Ascending aorta (tissue), 2 donors: ENCODE measurements at places on chromosomes 4 and X. TPM values are rescaled to one million over a fixed set of nuclear protein-coding genes. Genes with fewer than 3 reads are reported as not detected.

- DNase-seq = no peak
- H3K36me3 ChIP-seq = no peaks in the 10 kb centered on the region
- no peaks in the 10 kb centered on the region for H3K27me3 ChIP-seq
- no peak overlapping the region for H3K27ac ChIP-seq
- no peaks in the 10 kb centered on the region for H3K4me1 ChIP-seq
Observed at GRCh38 chr4:117512414-117512813, 427.0 kb upstream of the TRAM1L1 start.

DNA sequence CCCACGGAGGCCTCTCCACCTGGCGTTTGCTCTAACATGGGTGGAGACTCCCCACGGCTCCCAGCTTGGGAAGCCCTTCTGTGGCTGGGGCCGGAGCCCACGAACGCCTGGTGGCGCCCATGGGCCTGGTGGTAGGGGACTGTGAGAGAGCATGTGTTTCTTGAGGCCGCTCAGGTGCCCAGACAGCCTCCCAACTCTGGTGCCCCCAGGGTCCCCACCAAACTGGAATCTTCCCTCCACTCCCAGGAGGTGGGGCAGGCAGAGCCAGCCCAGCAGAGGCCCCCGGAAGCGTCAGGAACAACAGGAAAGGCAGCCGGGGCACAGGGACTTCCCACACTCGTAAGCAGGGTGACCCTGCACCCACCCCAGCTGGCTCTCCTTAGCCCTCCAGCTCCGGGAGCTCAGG lies 33.3 kb upstream of the FGFR3 start:
- H3K27me3 ChIP-seq = no peaks in the 10 kb centered on the region
- H3K4me3 ChIP-seq = no peak overlapping the region
- no peak overlapping the region for H3K27ac ChIP-seq
- no peaks in the 10 kb centered on the region for H3K36me3 ChIP-seq

The CPLX1 gene
- total RNA-seq = 1.1 TPM

DNA sequence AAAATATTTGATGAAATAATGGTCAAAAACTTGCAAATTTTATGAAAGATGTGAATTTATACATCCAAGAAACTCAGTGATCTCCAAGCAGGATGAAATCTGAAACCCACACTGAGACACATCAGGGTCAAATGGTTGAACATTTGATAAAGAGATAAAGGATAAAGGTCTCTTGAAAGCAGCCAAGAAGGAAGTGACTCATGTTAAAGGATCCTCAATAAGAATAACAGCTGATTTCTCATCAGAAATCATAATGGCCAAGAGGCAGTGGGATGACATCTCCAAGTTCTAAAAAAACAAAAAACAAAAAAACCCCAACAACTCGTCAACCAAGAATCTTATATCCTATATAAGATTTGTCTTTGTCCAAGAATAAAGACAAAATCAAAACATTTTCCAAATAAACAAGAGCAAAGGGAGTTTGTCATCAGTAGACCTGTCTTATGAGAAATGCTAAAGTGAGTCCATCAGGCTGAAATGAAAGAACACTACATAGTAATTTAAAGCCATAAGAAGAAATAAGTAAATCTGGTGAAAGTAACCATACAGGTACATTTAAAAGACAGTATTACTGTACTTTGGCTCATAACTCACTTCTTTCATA lies 121.7 kb downstream of the PDS5A start:
- no peaks in the 10 kb centered on the region for H3K27me3 ChIP-seq
- peaks cover 23% of the 10 kb centered on the region for H3K36me3 ChIP-seq
- DNase-seq = no peak
- no peaks in the 10 kb centered on the region for H3K4me1 ChIP-seq
- no peak overlapping the region for H3K27ac ChIP-seq
- no peak overlapping the region for H3K4me3 ChIP-seq

GRCh38 chrX:15472531-15472930 lies 20.6 kb downstream of the PIR start:
- no peaks in the 10 kb centered on the region for H3K36me3 ChIP-seq
- H3K27me3 ChIP-seq = no peaks in the 10 kb centered on the region
- no peak overlapping the region for H3K27ac ChIP-seq

GRCh38 chrX:117400839-117401238 lies 715.8 kb downstream of the KLHL13 start:
- no peak overlapping the region for H3K27ac ChIP-seq
- DNase-seq = no peak
- H3K4me3 ChIP-seq = no peak overlapping the region
- H3K27me3 ChIP-seq = no peaks in the 10 kb centered on the region
- H3K4me1 ChIP-seq = no peaks in the 10 kb centered on the region

- H3K27ac ChIP-seq = peak overlapping the region; percentile 51
- H3K36me3 ChIP-seq = peaks cover 12% of the 10 kb centered on the region
- H3K27me3 ChIP-seq = no peaks in the 10 kb centered on the region
- no peaks in the 10 kb centered on the region for H3K4me1 ChIP-seq
Observed at GRCh38 chrX:10104958-10105658, 51.7 kb upstream of the CLCN4 start.

The PLAC8 gene
- 1.1 TPM for total RNA-seq

- H3K27ac ChIP-seq = no peak overlapping the region
- no peak overlapping the region for H3K4me3 ChIP-seq
- H3K27me3 ChIP-seq = no peaks in the 10 kb centered on the region
Observed at GRCh38 chr4:103425406-103425805, 227.3 kb upstream of the CENPE start.

The CXCL11 gene
- total RNA-seq = not detected

- H3K4me3 ChIP-seq = no peak overlapping the region
- DNase-seq = no peak
- no peaks in the 10 kb centered on the region for H3K36me3 ChIP-seq
- no peaks in the 10 kb centered on the region for H3K4me1 ChIP-seq
- H3K27ac ChIP-seq = no peak overlapping the region
Observed at GRCh38 chr4:113276464-113277170, 227.2 kb downstream of the ANK2 start.

The AGA gene
- total RNA-seq = 4.5 TPM

The PRAF2 gene
- 48.4 TPM for total RNA-seq

- DNase-seq = no peak
- no peaks in the 10 kb centered on the region for H3K27me3 ChIP-seq
- H3K36me3 ChIP-seq = peaks cover 22% of the 10 kb centered on the region
- H3K4me1 ChIP-seq = no peaks in the 10 kb centered on the region
Observed at GRCh38 chr4:48578132-48578968, 88.3 kb downstream of the ZAR1 start.

The ZNF630 gene
- total RNA-seq = 3.3 TPM

The FHDC1 gene
- total RNA-seq = 0.75 TPM

- no peaks in the 10 kb centered on the region for H3K36me3 ChIP-seq
- no peak for DNase-seq
- H3K4me1 ChIP-seq = no peaks in the 10 kb centered on the region
- no peak overlapping the region for H3K4me3 ChIP-seq
Observed at GRCh38 chr4:106708464-106708816, 327.7 kb downstream of the DKK2 start.

The DGKK gene
- not detected for total RNA-seq

GRCh38 chrX:69080855-69081465 lies 84.3 kb downstream of the PJA1 start:
- no peak for DNase-seq
- H3K36me3 ChIP-seq = no peaks in the 10 kb centered on the region
- no peaks in the 10 kb centered on the region for H3K4me1 ChIP-seq
- no peak overlapping the region for H3K27ac ChIP-seq
- no peak overlapping the region for H3K4me3 ChIP-seq

DNA sequence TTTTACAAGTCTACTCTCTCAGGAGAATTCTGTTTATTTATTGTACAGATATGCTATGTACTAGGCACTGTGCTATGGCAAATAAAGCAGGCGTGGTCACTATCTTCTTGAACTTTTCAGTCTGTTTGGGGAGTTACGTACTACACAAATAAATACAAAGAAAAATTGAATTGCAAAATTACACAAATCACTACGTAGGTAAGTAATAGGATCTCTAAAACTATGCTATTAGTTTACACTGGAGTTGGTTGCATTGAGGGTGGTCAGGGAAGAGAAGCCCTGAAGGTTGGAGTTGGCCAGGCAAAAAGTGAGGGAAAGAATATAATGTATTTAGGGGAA lies 75.7 kb downstream of the GAB1 start:
- H3K4me1 ChIP-seq = peaks cover 8% of the 10 kb centered on the region
- H3K27me3 ChIP-seq = no peaks in the 10 kb centered on the region
- peak overlapping the region; percentile 23 for H3K27ac ChIP-seq
- H3K36me3 ChIP-seq = peaks cover 18% of the 10 kb centered on the region
- DNase-seq = no peak
- H3K4me3 ChIP-seq = no peak overlapping the region

DNA sequence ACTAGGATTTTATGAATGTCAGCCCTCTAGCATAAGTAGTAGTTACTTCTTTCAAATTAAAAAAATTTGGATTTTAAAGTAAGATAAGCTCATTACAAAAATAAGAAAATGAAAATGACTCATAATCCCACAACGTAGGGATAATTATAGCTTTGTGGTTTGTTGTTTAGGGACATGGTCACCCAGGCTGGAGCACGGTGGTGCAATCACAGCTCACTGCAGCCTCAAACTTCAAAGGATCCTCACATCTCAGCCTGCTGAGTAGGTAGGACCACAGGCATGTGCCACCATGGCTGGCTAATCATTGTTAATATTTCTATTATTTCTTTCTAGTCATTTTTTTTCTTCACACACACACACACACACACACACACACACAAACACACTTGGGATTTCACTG lies 57.6 kb downstream of the PLAC1 start:
- H3K4me1 ChIP-seq = no peaks in the 10 kb centered on the region
- no peaks in the 10 kb centered on the region for H3K36me3 ChIP-seq
- no peak overlapping the region for H3K4me3 ChIP-seq

The INPP4B gene
- total RNA-seq = 32.7 TPM

GRCh38 chr4:2812612-2813354 lies 19.9 kb downstream of the SH3BP2 start:
- H3K4me3 ChIP-seq = peak overlapping the region; percentile 21
- H3K4me1 ChIP-seq = peaks cover 3% of the 10 kb centered on the region
- no peaks in the 10 kb centered on the region for H3K36me3 ChIP-seq
- H3K27me3 ChIP-seq = no peaks in the 10 kb centered on the region

GRCh38 chr4:156493858-156494257 lies 477.7 kb downstream of the PDGFC start:
- no peak for DNase-seq
- no peak overlapping the region for H3K27ac ChIP-seq
- no peaks in the 10 kb centered on the region for H3K4me1 ChIP-seq
- H3K4me3 ChIP-seq = no peak overlapping the region

- no peaks in the 10 kb centered on the region for H3K4me1 ChIP-seq
- H3K27ac ChIP-seq = no peak overlapping the region
- H3K27me3 ChIP-seq = no peaks in the 10 kb centered on the region
- H3K36me3 ChIP-seq = no peaks in the 10 kb centered on the region
- peak overlapping the region; percentile 58 for H3K4me3 ChIP-seq
Observed at GRCh38 chr4:40628888-40629287, 776 bp downstream of the RBM47 start.
